ENCODE measurements at places on chromosomes 11 and 22. TPM values are rescaled to one million over a fixed set of nuclear protein-coding genes. Genes with fewer than 3 reads are reported as not detected.

OR52H1 gene
- not detected for total RNA-seq

OVCH2 gene
- not detected for total RNA-seq

DNA sequence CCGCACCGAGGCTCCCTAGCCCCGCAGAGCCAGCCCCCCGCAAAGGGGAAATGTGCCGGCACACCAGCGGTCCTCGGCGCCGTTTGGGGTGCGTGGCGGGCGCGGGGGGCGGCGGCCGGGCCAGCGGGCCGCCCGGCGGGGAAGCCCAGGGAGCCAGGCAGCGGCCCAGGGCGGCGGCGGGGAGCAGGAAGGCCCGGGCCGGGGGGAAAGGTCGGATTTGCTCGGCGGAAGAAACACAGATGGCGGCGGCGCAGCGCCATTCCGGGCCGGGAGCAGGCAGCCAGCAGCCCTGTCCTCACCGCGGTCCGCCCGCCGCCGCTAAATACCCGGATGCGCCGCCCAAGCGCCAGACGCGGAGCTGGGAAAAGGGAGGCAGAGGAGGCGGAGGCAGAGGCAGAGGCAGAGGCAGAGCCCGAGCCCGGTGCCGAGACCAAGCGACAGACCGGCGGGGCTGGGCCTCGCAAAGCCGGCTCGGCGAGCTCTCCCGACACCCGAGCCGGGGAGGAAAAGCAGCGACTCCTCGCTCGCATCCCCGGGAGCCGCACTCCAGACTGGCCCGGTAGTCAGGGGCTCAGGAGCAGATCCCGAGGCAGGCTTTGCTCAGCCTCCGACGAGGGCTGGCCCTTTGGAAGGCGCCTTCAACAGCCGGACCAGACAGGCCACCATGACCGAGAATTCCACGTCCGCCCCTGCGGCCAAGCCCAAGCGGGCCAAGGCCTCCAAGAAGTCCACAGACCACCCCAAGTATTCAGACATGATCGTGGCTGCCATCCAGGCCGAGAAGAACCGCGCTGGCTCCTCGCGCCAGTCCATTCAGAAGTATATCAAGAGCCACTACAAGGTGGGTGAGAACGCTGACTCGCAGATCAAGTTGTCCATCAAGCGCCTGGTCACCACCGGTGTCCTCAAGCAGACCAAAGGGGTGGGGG is 2.6 kb upstream of the GCAT start:
- H3K27me3 ChIP-seq: no peaks in the 10 kb centered on the region
- H3K27ac ChIP-seq: peak overlapping the region; percentile 91
- no peaks in the 10 kb centered on the region for H3K36me3 ChIP-seq
- peak; percentile 94 for DNase-seq

CYB561A3 gene
- total RNA-seq: 25.1 TPM

DNA sequence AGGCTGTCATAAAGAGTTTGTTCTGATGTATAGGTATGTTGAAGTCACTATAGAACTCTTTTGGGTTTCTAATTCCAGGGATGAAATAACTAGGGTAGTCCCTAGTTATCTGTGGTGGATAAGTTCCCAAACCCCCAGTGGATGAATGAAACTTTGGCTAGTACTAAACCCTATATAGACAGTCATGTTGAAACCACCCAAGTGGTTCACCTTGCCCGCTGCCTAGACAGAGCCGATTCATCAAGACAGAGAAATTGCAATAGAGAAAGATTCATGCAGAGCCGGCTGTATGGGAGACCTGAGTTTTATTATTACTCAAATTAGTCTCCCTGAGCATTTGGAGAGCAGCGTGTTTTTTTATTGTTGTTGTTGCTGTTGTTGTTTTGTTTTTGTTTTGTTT is 23.8 kb upstream of the NUCB2 start:
- no peaks in the 10 kb centered on the region for H3K4me1 ChIP-seq
- H3K4me3 ChIP-seq: no peak overlapping the region
- H3K27ac ChIP-seq: no peak overlapping the region
- no peaks in the 10 kb centered on the region for H3K36me3 ChIP-seq
- no peaks in the 10 kb centered on the region for H3K27me3 ChIP-seq

FGF3 gene
- total RNA-seq: not detected

GRCh38 chr22:38292694-38293093 is 19.9 kb upstream of the TMEM184B start:
- no peak overlapping the region for H3K27ac ChIP-seq
- H3K4me3 ChIP-seq: no peak overlapping the region
- no peak for DNase-seq
- peaks cover 36% of the 10 kb centered on the region for H3K36me3 ChIP-seq

ROBO3 gene
- 2.4 TPM for total RNA-seq

DNA sequence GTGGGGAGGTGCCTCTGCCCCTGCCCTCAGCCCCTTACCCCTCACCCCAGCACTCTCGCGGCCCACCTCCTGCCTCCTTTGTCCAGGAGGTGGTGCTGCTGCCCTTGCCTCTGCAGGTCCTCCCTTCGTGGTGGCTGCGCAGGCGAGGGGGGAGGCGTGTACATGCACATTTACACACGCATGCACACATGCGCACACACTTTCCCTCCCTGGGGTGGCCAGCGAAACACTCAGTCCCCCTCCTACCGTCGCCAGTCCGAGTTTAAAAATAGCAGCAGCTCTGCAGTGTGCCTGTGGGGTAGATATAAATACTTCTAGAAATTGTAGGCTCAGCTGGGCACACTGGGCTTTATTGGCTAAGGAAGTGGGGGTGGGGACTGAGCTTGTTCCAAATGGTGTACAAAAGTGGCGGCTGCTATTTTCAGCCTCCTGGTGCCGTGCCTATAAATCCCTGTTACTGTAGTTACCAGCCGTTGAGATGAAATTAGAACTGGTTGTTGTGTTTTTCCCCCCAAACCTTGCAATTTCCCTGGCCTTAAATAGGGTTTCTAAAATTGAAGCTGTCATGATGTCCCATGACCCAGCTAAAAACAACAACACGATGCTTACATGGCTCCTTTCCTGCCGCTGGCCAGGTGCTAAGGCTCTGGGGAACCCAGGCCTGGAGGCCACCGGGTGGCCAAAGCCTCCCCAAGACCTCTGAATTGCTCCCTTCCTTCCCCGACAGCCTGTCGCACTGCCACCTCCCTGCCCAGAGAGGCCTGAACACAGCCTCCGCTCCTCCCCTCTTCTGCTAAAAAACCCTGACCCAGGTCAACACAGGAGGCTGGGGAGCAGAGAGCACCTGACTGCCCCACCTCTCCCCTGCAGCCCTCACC is 12.4 kb downstream of the PICK1 start:
- H3K27ac ChIP-seq: no peak overlapping the region
- peak; percentile 36 for DNase-seq
- H3K27me3 ChIP-seq: no peaks in the 10 kb centered on the region
- H3K4me3 ChIP-seq: no peak overlapping the region

ALDH3B1 gene
- total RNA-seq: 6.5 TPM

DNA sequence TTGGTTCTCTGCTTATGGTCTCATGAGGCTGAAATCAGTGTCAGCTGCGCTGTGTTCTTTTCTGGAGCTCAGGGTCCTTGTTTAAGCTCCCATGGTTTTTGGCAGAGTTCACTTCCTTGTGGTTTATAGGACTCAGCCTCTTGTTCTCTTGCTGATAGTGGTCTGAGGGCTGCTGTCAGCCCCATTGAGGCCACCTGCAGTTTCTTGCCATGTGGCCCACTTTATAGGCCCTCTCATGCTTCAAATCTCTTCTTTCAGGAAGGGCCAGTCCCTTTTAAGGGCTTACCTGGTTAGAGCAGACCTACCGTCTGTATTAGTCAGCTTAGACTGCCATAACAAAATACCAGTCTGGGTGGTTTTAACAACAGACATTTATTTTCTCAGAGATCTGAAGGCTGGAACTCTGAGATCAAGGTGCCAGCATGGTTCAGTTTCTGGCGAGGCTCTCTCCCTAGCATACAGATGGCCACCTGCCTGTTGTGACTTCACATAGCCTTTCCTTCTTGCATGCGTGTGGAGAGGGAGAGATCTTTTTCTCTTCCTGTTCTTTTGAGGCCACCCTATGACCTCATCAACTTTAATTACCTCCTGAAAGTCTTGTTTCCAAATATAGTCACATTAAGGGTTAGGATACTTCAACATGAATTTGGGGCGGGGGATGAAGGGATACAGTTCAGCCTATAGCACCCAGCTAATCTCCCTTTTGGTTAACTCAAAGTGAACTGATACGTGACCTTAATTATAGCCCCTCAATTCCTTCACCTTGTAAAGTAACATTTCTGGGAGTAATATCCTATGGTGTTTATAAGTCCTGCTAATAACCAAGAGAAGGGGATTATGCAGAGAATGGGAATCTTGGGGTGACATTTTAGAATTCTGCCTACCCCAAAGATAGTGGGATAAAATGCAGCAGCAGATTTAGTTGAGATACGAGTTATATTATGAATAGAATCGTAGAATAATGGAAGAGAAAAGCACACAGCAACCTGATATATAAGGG is 131.8 kb downstream of the UVRAG start:
- H3K4me1 ChIP-seq: peaks cover 9% of the 10 kb centered on the region
- no peak overlapping the region for H3K4me3 ChIP-seq
- H3K27me3 ChIP-seq: no peaks in the 10 kb centered on the region
- H3K36me3 ChIP-seq: no peaks in the 10 kb centered on the region

DNA sequence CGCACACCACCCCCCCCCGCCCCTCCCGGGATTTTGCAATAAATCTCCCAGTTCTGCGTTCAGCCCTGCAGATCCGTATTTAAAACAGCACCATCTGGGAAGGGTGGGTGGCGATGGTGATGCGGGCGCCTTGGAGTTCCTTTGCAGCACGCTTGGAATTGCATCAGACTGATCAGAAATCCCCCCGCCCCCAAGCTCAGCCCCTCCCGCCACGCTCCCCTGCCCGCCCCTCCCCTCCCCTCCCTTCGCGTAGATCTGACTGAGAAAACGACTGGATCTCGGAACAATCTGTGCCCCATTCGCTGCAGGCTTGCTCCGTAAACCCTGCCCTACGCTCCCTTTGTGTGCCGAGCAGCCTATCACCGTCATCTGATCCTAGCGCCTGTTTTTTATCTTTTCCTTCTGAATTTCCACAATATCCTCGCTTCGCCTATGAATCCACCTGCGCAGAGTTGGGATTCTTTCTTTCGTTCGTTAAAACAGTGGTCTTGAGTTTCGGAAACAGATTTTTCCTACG is 18.1 kb upstream of the BDNF start:
- H3K36me3 ChIP-seq: no peaks in the 10 kb centered on the region
- DNase-seq: no peak
- peaks cover 6% of the 10 kb centered on the region for H3K27me3 ChIP-seq
- H3K4me3 ChIP-seq: peak overlapping the region; percentile 51
- peaks cover 14% of the 10 kb centered on the region for H3K4me1 ChIP-seq
- no peak overlapping the region for H3K27ac ChIP-seq

CD248 gene
- 11.3 TPM for total RNA-seq

GRCh38 chr22:46026899-46027210 is 49.9 kb upstream of the WNT7B start:
- H3K27ac ChIP-seq: peak overlapping the region; percentile 84
- DNase-seq: no peak
- H3K4me1 ChIP-seq: no peaks in the 10 kb centered on the region
- no peaks in the 10 kb centered on the region for H3K27me3 ChIP-seq

DNA sequence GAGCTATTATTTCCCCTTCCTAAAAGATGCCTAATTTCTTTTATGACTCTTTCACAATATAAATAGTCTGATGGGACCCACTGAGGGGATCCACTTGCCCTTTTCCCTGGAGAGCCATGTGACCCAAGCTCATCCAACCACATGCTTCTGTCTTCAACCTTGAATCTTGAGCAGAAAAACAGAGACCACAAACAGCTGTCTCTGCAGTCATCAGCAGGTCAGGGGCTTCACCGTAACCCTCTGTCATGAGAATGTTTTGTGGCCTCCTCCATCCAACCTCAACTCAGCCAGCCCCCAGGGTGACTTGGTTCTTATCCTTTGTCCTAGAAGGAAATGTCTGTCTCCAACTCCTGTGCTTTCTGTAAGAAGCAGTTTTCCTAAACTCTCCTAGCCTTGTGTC is 129.6 kb upstream of the POU2AF2 start:
- no peaks in the 10 kb centered on the region for H3K27me3 ChIP-seq
- H3K36me3 ChIP-seq: no peaks in the 10 kb centered on the region
- no peaks in the 10 kb centered on the region for H3K4me1 ChIP-seq
- H3K4me3 ChIP-seq: no peak overlapping the region
- no peak overlapping the region for H3K27ac ChIP-seq
- no peak for DNase-seq
